Aorta (tissue), 5 donors: ENCODE measurements at places on chromosomes 6 and 20.
A peak's percentile ranks its signal among the peaks of the same experiment; 100 is the strongest.

GRCh38 chr6:132505158-132505557 is 7.8 kb downstream of the STX7 start:
- no peak for DNase-seq

GRCh38 chr20:50302341-50303057 is 111.9 kb downstream of the CEBPB start:
- DNase-seq: peak; percentile 63

GRCh38 chr20:52130406-52130805 is 61.2 kb downstream of the ZFP64 start:
- DNase-seq: no peak

- no peak for DNase-seq
Measured at GRCh38 chr6:87049779-87050178, 45.1 kb downstream of the CGA start.

DNA sequence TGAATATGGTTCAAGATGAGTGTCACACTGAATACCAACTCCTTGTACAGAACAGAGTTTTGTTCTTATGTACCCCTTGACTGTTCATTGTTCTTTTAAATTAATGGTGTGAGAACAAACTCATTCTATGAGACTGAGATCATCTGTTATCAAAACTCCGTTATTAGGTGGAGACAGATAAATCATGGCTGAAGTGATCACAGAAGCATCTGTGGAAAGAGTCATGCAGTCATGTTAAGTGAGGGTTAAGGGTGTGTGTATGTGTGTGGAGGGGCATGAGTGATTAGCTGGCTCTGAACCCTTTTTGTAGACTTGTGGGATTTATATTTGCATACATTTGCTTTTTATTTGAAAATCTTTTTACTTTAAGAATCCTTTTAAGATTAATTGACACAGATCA is 24.7 kb downstream of the ADGRG6 start:
- DNase-seq: no peak

GRCh38 chr20:3714092-3714491 is 1.7 kb upstream of the SIGLEC1 start:
- no peak for DNase-seq

- no peak for DNase-seq
Measured at GRCh38 chr6:142343938-142344337, 42.1 kb downstream of the ADGRG6 start.

- DNase-seq: peak; percentile 31
Measured at GRCh38 chr20:61512475-61512874, 260.4 kb downstream of the CDH4 start.
